WERI-Rb-1 (cell line): ENCODE measurements at places on chromosomes 1 and 21.
A peak's percentile ranks its signal among the peaks of the same experiment; 100 is the strongest.

- no peak for DNase-seq
Measured at GRCh38 chr1:223737342-223737741, 25.0 kb downstream of the CAPN2 start.

- DNase-seq = no peak
Measured at GRCh38 chr1:3192361-3192760, 123.4 kb downstream of the PRDM16 start.

DNA sequence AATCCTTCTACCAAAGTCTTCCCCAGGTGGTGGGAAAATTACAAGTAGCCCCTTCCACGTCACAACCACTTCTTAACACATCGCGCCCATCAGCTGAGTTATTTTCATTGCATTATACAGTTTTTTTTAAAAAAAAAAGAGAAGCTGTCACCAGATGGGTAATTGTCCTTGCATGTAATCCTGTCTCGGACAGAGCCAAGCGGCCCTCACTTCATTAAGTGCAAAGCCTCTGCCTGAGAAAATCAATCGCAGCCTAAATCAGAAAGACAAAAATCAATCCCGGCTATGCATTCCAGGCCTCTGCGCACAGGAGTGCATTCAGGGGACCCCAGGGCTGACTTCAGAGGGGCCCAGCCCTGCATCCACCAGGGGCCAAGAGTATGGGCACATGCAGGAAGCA, 538.9 kb downstream of the NPHP4 start:
- DNase-seq = peak; percentile 64

GRCh38 chr1:174740249-174740968, 259.3 kb upstream of the CACYBP start:
- no peak for DNase-seq

DNA sequence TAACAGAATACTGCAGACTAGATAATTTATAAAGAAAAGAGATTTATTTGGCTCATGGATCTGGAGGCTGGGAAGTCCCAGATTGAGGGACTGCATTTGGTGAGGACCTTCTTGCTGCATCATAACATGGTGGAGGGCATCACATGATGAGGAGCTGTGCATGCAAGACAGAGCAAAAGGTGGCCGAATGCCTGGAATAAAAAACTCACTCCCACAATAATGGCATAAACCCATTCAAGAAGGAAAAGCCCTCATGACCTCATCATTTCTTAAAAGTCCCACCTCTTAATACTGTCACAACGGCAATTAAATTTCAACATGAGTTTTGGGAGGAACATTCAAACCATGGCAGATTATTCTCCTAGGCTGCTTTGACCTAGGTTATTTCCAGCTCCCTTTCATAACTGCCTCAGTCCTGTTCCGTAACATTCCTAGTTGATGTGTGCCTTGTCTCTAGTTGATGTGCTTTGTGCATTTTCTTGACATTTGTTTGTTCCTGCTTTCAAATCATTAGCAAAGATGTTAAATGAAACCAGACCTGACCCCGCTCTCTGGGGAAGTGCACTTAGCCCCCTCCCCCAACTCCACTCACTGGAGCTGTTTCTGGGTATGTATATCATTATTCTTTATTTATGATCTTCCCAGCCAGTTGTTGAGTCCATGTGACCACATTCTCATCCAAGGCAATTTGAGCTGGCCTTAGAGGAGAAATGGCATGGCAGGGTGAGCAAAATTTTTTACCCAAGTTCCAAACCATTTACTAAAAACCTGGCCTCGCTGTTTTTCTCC, 148.5 kb downstream of the GDAP2 start:
- DNase-seq = no peak
